ENCODE measurements at places on chromosomes 11 and 22.

- DNase-seq, result no peak
These were observed 9.1 kb upstream of the CCDC34 start for GRCh38 chr11:27372164-27372563.

GRCh38 chr11:48079596-48079995 is 99.2 kb downstream of the PTPRJ start:
- DNase-seq, result no peak

- peak; percentile 13 for DNase-seq
These were observed 19.2 kb downstream of the GLYATL1 start for GRCh38 chr11:58958500-58958899.

- DNase-seq, result no peak
These were observed 729 bp upstream of the CHKB start for GRCh38 chr22:50583294-50583861.

DNA sequence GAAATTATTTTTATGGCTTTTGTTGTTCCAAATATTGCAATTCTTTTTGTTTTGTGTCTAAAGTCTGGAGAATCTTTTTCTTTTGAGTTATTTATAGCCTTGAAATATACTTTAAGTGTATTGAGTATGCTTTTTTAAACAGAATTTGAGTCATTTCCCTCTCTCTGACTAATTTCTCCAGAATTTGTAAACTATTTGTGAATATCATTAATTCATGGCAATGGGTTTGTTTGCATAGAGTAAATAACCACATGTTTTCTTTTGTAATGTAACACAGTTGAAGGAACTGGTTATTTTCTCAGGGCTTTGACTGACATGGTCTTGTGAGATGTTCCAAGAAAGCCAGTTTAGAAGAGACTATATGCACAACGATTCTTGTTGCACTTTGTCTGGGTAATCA is 30.9 kb upstream of the MPEG1 start:
- DNase-seq, result no peak

GRCh38 chr11:66345316-66345649 is 379 bp upstream of the BRMS1 start:
- no peak for DNase-seq

- no peak for DNase-seq
These were observed at the start of the genes BSCL2 and GNG3 for GRCh38 chr11:62707277-62707861. Gene BSCL2, minus strand, starts transcription at chr11:62707424. Its CDS starts 229 bp downstream, at chr11:62707195. Gene GNG3, plus strand, starts transcription at chr11:62707676. Its CDS starts 620 bp downstream, at chr11:62708296.

- DNase-seq, result no peak
These were observed 93.2 kb upstream of the PRR5 start for GRCh38 chr22:44608597-44609399.

All from activated T-cell treated with anti-CD3 and anti-CD28 coated beads for 48 hours (primary cell).